ELR (cell line): ENCODE measurements at places on chromosomes 1 and 21.

- no peak for DNase-seq
These were observed 621.9 kb downstream of the NPHP4 start for GRCh38 chr1:5370311-5370710.

GRCh38 chr1:83125456-83125855, 873.5 kb downstream of the TTLL7 start:
- DNase-seq, result no peak

DNA sequence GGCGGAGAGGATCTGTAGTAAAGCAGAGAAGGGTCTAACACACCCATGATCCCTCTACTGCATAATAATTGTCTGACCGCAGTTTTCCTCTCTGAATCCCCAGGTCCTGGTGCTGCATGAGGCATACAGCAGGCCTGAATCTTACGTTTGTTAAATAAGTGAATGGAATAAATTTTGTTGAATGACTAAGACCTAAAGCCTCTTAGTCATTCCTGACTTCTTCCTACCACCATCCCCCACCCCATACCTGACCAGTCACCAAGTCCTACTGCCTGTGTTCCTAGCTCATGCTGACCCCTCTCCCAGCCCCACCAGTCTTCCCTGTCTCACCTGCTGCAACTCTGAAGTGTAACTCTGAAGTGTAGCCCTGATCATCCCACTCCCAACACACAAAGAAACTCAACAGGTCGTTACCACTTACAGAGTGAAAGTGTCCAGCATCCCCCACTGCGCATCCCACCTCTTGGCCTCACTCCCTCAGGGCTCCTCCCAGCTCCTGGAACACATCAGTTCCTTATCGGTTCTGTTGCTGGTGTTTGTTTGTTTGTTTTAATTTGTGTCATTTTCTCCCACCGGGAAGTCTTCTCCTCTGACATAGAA, 9.7 kb downstream of the GJA5 start:
- peak; percentile 13 for DNase-seq

GRCh38 chr1:184743062-184743756, 11.4 kb downstream of the EDEM3 start:
- peak; percentile 11 for DNase-seq

DNA sequence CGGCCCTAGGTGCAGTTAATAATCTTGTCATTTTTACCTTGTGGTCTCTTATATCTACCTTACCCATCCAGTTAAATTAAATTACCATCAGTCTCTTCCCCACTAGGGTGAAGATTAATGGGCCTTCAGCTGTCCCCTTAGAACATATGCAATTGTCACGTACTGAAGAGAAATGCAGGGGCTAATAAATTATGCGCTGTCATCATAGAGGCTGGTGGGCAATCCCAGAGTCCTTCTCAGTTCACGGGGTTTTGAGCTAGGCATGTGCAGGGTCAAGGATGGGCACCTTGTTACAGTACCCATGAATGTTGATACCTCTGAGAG, 35.8 kb downstream of the HLX start:
- no peak for DNase-seq

DNA sequence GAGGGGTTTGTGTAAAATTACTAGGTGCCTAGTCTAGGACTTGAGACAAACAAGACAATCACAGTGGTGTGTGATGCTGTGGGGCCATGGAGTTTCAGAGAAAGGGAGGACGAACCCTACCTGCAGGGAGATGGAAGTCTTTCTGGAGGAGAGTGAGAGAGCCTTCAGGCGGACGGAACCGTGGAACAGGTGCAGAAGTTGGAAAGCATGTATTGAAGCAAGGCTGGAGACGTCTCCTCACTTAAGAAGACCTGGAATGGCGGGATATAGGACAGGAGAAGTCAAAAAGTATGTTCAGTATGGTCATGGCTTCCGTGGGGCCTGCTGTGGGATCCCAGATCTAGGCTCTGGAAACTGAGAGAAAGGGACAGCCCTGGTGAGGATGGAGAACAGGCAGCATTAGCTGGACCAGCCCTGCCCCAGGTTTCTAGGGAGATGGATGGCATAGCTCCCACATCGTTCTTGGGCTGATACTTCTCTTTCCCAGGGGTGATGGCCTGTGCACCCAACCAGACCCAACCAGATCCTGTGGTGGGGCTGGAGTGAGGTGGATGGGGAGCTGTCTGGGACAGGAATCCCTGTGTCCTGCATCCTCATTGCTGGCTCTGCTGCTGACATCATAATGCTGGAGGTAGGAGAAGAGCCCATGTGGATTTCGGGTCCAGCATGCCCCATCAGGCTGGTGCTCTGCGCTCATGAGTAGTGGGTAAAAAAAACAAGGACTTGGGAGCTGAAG, 15.0 kb upstream of the LRP8 start:
- no peak for DNase-seq

DNA sequence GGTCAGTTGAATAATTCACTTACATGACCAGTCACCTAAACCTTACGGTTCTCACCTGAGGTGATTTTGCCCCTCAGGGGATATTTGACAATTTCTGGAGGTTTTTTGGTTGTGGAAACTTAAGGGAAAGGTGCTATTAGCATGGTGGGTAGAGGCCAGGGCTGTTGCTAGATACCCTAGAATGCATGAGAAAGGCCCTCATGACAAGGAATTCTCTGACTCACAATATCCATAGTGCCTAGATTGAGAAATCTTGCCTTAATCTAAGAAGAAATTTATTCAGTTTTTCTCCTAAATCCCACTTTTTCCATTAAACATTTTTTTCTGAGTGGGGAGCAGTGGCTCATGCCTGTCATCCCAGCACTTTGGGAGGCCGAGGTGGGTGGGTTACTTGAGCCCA, 119.7 kb downstream of the TGFB2 start:
- DNase-seq, result peak; percentile 60

GRCh38 chr1:88463401-88463985, 220.6 kb upstream of the PKN2 start:
- no peak for DNase-seq

DNA sequence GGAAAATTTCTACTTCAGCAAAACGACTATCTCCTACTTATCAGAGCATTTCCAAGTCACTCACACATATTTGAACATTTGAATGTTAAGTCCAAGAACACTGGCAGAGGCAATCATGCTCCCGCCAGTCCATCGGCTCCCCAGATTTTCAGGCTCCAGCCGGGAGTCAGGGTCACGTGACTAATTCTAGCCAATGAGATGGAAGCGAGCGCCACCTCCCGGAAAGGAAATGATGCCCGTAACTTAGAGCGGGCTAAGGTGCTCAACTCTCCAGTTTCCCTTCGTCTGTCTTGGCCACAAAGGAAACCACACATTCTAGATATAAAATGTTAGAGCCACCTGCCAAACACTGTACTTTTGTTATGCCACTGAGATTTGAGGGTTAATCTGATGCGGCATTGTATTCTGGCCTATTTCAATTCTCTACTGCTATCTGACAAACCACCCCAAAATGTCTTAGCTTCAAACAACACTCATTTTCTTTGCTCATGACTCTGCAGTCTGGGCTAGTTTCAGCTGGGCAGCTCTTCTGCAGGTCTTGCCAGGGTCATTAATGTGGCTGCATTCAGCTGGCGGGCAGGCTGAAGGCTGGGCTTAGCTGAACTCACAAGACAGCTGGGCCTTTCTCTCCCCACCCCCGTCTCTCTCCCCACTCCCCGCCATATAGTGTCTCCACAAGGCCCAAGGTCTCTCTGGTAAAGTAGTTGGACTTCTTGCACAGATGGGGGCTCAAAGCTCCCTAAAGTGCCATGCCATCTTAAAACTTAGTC, 16.5 kb upstream of the LHX4 start:
- no peak for DNase-seq

DNA sequence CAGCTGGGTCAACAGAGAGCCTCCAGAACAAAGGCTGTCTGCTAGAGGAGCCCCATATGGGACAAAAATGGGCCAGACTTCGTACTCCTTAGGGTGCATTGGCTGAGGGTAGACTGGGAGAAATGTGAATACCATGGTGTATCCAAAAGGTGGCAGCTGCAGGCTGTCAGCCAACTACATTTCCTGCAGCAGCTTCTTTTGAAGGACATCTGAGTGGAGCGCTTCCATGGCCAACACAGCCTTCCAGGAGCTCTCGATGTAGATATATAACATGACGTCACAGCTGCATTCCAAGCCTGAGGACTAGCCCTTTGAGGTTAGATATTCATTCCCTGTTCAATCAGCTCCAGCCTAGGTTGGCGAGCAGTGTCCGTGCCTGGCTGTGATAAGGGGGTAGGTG, 107.7 kb downstream of the MAB21L3 start:
- no peak for DNase-seq
